Adipocyte (in vitro differentiated cells): ENCODE measurements at places on chromosomes 6 and 20.

DNA sequence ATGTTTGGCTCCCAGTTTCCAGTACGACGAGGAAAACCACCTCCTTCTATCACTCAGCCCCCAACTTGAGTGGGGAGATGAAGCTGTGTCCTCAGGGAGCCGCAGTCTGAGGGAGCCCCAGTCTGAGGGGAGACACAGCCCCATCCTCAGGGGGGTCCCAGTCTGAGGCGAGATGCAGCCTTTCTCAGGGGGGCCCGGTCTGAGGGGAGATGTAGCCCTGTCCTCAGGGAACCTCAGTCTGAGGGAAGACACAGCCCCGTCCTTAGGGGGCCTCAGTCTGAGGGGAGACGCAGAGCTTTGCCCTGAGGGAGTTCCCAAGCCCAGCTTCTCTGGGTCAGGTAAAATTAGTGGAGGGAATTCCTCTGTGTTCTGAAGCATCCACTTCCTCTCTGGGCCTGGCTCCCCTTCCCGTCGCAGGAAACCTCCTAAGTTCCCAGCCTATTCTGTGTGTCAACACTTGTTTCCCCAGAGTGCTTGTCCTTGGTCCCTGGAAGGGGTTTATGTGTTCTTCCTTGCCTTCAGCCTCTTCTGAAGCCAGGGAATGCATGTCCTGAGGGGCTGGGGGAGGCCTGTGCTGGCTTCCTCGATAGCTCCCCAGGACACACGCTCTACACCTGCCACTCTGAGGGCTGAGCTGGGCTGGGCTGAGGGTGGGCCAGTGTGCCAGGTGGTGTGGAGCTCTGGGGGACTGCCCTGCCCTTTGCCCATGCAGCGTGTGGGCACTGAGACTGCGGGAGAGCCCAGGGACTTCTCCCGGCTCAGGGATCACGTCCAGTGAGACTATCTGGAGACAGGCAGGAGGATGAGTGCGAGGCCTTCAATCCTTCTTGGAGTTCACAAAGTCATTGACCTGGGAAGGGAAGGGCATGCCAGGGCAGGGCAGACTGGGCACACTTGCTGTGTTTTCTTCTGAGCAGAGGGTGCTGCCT lies 55.4 kb downstream of the VEGFA start:
- no peak for DNase-seq

GRCh38 chr6:163422550-163422949 lies 8.0 kb downstream of the QKI start:
- no peak for DNase-seq

- no peak for DNase-seq
Measured at GRCh38 chr6:74798302-74798701, 407.6 kb downstream of the COL12A1 start.

DNA sequence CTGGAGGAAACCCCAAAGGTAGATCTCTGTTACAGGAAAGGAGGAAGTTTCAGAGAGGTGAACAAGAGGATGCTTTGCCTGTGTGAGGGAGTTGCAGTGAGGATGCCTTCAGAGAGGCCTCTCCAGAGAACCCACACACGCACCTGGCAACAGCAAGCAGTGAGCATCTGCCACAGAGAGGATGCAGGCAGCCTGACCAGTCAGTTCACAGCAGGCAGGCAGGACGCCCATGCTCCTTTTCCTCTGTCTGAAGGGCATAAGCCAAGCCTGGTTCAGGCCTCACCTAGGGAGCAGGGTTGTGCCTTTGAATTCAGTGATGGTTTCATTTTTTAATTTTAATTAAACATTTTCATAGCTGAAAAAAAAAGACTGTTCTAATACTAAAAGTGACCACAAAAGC lies 346.0 kb upstream of the MARCKS start:
- DNase-seq, result no peak

DNA sequence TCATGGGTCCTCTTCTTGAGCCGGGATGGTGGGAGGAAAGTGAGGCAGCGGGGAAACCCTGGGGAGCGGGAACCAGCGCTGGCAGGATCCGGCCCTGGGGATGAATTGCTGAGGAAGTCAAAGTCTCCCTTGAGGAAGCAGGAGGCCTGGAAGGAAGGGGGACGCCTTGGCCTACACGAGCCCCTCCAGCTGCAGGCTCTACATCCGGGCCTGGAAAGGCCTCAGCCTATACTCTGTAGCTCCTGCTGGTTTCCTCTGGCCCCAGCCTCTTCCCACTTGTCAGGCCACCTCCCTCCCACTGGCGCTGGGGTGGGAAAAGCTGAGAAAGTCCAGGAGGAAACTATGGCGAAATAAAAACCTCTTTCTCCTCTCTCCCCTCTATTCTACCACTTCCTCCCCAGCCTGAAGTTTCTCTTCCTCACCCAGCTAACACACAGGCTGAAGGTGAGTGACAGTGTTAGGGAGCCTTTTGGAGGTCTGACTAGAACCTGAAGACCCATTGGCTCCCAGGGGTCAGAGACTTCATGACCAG lies 14.9 kb downstream of the TREML2 start:
- no peak for DNase-seq

DNA sequence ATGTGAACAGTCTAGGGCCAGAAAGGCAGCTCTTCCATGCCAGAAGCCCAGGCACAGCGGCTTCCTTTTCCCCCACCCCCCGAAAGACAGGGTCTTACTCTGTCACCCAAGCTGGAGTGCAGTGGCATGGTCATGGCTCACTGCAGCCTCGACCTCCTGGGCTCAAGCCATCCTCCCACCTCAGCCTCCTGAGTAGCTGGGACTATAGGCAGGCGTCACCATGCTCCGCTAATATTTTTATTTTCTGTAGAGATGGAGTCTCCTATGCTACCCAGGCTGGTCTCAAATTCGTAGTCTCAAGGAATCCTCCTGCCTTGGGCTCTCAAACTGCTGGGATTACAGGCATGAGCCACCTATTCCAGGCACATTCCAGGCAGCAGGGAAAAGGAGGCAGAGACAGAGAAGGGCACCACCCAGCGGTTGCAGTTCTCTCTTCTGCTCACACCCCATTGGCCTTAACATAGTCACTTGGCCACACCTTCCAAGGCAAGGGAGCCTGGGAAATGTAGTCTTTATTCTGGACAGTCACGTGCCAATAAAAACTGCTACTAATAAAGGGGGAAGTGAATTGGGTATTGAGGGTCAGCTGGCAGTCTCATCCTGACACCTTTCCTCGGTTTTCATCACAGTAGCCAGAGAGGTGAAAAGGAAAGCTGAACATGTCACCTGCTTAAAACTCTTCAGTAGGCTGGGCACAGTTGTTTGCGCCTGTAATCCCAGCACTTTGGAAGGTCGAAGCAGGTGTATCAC lies 205.9 kb downstream of the ZMYND8 start:
- DNase-seq, result peak; percentile 76
